ENCODE measurements at places on chromosomes 6 and 20.

DNA sequence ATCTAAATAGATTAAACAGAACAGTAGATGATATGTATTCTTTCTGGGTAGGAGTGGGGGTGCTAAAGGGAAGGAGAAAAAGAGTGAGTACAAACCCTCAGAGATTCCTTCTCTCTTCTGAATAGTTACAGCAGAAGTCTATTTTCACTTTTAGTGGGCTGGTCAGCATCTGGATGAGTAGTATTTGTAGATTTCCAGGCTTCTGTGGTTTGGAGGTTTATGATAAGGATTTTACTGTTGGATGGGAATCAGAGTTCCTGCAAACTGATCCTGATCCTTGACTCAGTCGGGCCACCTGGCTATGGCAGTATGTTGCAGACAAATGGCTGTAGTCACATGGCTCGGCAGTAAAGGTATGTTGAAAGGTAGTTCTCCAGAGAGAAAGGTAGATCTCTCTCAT lies 84.3 kb upstream of the IFNGR1 start:
- no peak for DNase-seq

- no peak for DNase-seq
These were observed 102.9 kb downstream of the CDH4 start for GRCh38 chr20:61354901-61355495.

GRCh38 chr20:60203451-60203850 lies 245.2 kb downstream of the CDH26 start:
- DNase-seq, result no peak

- no peak for DNase-seq
These were observed 11.9 kb upstream of the STK38 start for GRCh38 chr6:36559011-36559793.

DNA sequence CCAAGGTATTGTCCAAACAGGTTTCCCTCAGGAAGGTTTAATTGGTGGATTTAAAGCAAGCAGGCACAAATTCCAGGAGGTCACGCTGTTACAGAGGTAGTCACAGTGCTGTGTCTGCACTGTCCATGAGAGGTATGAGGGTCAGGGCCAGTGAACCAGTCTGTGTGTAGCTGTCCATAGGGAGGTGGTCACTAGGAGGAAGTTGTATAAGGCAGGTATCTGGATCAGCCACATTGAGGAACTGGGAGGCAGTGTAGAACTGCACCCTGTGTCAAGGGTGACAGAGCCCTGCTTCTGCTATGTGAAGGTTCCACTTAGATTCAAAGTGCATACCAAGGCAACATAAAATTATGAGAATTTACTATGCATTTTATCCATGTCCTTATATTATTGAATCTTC lies 73.3 kb downstream of the MAP3K4 start:
- no peak for DNase-seq
